ENCODE measurements at places on chromosomes 12 and 14. TPM values are rescaled to one million over a fixed set of nuclear protein-coding genes. Genes with fewer than 3 reads are reported as not detected.

The INF2 gene
- 80.2 TPM for total RNA-seq

The CCDC196 gene
- total RNA-seq = not detected

The SLC2A3 gene
- 28.2 TPM for total RNA-seq

The CIDEB gene
- 1.6 TPM for total RNA-seq
